ENCODE measurements at places on chromosomes 2 and 18. TPM values are rescaled to one million over a fixed set of nuclear protein-coding genes. Genes with fewer than 3 reads are reported as not detected.

- ATAC-seq = peak; percentile 53
Observed at GRCh38 chr2:96870626-96871255, 861 bp upstream of the SEMA4C start.

Gene SELENOI
- total RNA-seq = 32.1 TPM

Gene NTSR2
- total RNA-seq = not detected

Gene STK11IP
- 17.3 TPM for total RNA-seq
